NCI-H226 (cell line): ENCODE measurements at places on chromosomes 16 and 17.

GRCh38 chr17:17377071-17377967 lies 74.1 kb downstream of the NT5M start:
- no peak for DNase-seq

- DNase-seq: no peak
Measured at GRCh38 chr17:51238255-51238887, 21.5 kb downstream of the MBTD1 start.

DNA sequence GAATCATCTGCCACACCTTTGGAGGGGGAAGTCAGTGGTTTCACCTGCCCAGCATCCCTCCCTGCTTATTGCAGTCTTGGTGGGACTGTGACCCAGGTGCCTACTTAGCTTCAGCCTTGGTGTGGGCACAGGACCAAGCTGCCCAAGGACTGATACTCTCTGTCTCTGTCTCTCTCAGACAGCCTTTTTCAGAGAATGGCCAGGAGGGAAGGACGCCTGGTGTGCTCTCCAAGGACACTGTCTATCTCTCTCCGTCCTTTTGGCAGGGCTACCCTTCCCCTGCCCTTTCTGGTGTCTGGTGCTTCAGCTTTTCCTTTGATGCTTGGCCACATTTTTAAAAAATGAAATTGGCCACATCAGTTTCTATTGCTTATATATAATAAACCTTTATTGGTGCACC lies 19.6 kb downstream of the PIK3R6 start:
- no peak for DNase-seq

- DNase-seq: peak; percentile 94
Measured at GRCh38 chr16:3467921-3468320, 24.4 kb downstream of the NAA60 start.

- no peak for DNase-seq
Measured at GRCh38 chr16:28168991-28169554, 42.7 kb downstream of the XPO6 start.

DNA sequence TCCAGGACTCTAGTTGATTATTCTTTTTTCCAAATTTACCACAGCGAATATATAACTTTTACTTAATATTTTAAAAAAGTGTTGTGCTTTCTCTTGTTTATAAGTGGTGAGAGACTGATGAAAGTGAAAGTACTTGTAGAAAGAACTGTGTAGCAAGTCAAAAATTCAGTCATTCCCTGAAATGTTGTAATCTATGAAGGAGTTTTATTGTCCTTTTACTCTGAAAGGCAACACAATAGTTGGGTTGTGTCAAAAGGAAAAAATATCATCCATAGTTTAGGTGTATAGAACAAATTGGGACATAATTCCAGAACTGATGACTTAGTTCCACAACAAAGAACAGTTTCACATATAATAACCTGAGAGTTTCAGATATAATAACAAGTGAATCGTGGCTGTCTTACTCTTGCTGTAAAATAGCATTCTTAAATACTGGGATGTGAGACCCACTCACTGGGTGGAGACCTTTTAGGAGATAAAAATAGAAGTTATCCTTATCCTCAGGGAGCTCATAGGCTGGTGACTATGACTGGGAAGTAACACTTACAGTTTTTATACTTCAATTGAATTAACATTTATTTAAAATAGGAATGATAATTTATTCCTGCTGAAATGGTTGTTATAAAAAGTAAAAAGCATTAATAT lies 20.6 kb downstream of the CYB5B start:
- no peak for DNase-seq

DNA sequence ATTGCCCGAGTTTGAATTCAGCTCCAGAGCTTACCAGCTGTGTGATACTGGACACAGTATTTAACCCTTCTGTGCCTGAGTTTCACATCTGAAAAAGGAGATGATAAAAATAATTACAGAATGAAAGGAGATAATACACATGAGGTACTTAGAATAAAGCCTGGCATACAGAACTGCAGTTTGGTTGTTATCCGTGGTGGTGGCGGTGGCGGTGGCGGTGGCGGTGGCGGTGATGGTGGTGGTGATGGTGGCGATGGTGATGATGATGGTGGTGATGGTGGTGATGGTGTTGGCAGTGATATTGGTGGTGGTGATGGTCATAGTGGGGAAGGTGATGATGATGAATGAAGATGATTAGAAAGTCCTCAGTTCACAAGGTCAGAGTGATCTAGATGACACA lies 57.2 kb downstream of the ABCC1 start:
- no peak for DNase-seq

DNA sequence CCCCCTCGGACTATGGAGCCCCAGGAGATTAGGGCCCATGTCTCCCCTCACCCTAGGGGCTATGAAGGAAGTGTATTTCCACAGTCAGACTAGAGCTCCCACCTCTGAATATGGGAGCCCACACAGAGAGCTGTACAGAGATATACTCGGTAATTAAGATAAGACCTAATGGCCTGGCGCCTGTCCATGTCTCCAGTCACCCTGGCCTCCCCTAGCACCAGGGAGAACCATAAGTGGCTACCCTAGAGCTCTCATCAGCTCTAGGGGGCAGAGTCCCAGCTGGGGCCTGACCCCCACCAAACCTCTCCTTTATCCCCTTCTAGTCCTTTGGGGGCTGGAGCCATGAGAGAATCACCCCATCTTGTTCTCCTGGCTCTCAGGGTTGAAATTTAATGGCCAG lies 2.4 kb downstream of the TMEM101 start:
- DNase-seq: no peak

GRCh38 chr17:54439816-54440215 lies 460.8 kb upstream of the TOM1L1 start:
- DNase-seq: no peak

GRCh38 chr17:47846716-47847340 lies 4.1 kb downstream of the SP6 start:
- DNase-seq: no peak

GRCh38 chr17:57782647-57783337 lies 37.7 kb upstream of the CCDC182 start:
- no peak for DNase-seq

DNA sequence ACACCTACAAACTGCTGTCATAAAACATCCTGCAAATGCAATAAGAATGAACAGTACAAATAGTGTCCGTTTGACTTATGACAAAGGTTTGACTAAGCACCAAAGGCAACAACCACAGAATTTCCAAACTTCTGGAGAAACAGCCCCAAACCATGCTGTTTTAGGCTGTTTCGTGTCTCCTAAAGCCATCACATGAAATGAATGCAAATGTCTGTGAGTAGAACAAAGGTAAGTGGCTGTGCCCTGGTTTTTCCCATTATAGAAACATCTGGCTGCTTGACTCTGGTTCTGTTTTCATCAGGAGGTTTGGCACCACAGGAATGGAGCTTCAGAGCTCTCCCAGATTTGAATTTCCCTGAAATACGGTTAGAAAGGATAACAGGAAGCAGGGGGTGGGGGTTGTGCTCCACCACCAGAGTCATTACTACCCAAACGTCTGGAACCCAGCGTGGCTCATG lies 4.6 kb upstream of the EMP2 start:
- DNase-seq: no peak

DNA sequence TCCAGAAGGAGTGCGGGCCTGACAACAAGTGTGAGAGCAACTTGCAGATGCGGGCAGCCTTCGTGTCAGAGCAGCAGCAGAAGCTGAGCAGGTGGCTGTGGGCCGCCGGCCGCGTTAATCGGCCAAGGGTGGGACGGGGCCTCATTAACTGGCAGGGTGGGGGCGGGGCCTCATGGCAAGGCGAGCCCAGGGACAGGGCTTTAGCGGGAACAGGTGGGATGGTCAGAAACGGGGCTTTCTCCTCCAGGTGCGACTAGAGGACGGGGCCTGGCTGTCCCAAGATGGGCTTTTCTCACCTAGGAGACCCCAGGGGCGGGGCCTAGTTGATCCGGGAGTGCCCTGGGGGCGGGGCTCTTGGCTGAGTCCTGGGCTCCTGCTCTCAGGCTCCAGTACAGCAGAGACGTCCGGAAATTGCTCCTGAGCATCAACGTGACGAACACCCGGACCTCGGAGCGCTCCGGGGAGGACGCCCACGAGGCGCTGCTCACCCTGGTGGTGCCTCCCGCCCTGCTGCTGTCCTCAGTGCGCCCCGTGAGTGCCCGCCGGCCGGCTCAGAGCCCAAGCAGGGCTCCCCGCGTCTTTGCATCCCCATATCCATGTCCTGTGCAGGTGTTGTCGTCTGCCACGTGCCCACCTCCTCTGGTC lies 18.4 kb upstream of the PDK2 start:
- no peak for DNase-seq
